AG09319 (cell line): ENCODE measurements at places on chromosomes 2 and 18.

DNA sequence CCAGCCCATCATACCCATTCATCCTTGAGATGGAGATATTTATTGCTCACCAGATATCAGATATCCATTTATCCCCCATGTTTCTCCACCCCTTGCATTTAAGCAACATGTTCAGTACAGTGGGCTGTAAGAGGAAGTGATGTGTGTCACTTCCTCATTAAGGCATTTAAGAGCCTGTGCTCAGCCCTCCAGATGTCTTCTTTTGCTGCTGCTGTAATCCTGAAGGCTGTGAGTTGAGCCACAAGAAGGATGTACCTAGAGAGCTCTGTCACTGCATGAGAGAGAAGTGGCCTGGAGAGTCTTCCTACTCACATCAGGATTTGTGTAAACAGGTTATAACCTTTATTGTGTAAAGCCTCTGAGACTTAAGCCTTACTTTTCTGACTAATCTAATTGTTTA, 151.8 kb upstream of the UNC80 start:
- no peak for DNase-seq

- DNase-seq: no peak
These were observed 603.6 kb downstream of the FBXO15 start for GRCh38 chr18:73544032-73544431.

DNA sequence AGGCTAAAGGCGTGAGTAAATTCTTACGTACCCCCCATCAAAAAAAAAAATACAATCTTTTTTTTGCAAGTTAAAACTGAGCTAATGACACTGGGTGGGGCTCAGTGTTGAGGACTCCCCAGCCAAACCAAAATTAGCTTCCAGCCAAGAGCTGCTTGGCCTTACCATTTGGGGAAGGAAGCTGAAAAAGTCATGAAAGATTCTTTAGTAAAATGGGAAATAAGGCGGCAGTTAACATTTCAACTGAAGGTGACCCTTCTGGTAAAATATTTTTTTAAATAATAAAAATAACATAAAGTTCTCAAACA, 16.4 kb downstream of the SMAD7 start:
- DNase-seq: no peak

DNA sequence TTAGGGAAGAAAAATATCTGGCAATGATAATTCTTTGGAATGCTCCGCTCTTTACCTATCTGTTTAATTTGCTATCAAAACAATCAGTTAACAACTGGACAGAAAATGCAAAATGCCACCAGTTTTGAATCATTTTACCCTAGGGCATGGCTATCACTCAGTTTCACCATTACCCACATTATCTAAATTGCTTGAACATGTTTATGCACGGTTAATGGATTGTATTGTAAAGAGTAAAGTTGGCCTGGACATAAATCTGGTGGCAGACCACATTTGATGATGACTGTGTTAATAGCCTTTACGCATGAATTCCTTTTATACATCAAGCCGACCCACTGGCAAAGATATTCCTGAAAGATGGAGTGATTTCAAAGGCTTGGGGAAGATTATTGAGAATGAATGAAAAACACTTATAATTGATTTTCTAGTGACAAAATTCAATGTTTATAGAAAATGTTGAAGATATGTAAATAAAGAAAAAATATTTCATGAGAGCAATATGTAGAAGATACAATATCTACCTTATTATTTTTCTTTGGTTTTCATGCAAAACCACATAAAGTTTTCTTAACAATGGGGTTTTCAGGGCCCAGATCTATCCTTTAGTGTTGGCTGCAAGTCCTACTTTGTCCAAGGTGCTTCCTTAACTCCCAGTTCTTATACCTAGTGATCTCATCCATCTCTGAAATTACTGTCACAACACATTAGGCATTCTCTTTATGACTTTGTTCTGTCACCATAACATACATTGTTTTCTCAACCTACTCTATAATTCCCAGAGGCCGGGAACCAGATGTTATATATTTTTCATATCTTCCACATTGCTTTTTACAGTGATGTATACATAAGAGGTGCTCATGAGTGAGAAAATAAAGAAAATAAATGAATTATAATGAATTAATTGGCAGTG, 265.1 kb downstream of the RIT2 start:
- DNase-seq: no peak

DNA sequence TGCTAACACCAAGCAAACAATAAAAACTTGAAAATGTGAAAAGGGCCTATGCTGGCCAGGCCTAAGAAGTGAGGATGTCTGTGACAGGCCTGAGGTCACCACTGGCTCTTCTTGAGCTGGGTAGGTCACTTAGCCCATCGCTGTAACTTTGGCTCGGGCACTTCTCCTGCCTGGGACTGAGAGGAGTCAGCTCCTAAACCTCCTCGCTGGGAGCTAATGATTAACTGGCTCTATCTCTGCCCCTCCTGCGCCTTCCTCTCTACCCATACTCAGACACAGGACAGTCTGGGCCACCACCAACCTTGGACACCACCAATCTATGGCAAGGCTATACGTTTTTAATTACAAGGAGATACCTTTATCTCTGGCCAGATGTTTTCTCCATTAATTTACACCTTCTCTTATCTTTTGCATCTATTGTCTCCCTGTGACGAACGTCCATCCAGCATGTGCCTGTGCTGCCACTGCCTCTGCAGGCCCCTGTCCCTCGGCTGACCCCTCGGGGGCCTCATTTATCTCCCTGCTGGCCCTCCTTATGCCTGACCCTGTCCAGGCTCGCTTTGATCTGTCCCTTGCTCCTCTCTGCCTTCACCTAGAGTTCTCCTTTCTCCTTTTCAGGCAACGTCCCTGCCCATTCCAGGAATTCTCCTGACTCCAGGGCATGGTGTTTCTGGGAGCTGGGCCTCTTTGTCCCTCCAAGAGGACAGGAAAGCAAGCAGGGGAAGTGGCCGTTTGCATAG, 149.1 kb upstream of the GATA6 start:
- no peak for DNase-seq

DNA sequence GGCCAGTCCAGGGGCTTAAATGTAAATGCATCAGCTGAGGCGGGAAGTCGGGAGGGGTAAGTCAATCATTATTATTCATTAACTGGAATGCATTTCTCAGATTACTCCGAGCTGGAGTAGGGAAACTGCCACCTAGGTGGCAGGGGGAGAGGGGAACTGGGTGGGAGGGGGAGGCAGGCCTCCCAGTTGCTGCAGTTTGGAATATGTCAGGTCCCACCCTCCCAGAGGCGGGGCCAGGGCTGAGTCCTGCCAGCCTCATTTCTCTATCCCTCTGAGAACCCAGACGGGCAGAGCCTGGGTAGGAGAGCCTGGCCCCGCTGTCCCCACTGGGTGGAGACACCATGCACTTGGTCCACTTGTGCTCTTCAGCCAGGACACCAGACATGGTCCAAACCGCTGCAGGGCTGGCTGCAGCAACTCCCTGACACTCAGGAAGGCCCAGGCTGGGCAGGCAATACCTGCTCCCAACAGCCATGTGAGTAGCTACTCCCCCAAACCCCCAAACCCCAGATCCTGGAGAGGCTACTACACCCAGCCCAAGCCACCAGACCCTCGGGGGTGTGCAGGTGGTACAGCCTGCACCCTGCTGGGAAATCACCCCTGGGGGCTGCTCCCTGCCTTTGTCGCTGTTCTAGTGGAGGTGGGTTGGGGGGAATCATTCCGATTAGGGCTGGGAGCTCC, at the start of gene GPBAR1:
TSS of gene GPBAR1 (plus strand) at position 274 of the 681 bp plus-strand sequence. CDS start 1,710 bp downstream, outside the sequence.
- DNase-seq: no peak

GRCh38 chr18:79393635-79394533, 1.8 kb upstream of the NFATC1 start:
- DNase-seq: peak; percentile 67

DNA sequence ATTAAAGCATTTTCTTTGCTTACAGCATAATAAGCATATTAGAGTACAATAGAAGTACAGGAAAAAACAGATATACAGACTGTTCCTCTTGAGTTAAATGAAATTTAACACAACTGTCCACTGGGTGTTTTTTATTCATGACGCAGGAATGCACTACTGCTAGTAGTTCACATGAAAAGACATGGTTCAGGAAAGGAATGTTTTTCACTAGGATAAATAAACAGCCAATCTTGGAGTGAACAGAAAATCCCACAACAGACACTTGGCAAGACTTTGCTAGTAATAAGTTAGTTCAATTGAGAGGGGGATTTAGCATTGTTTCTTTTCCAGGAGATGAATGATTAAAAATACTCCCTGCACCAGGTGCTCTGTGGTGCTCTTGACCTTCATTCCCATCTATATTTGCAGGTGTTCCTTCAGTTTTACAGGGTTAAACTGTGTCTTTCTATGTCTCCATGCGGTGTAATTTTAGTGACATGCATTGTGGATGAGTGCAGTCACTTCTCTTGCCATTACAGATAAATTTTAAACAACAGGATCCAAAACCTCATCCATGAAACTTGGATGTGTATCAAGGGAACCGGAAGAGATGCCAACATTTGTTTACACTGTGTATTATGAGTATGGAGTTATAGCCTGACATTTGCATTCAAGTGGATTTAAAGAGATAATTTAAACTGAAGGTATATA, 796.6 kb downstream of the DSC3 start:
- DNase-seq: no peak

GRCh38 chr2:172792711-172793110, 57.1 kb downstream of the RAPGEF4 start:
- DNase-seq: no peak

DNA sequence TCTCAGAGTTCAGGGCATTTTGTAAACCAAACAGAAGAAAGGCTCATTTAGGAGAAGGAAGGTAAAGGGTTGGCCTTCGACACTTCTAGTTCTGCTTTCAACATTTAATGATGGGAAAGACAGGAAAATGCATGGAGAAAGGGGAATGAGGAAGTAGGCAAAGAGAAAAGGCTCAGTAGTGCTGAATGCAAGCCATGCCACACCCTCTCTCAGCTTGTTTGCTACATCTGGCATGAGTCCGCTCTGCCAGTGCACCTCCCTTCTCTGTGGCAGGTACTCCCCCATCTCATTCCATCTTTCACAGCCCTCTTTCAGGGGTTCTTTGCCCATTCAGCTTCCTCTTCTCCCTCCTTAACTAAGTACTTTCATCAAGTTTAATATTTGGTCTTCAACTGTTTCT, 120.9 kb upstream of the ITGB6 start:
- DNase-seq: no peak

- DNase-seq: no peak
These were observed 15.1 kb upstream of the DYNC2LI1 start for GRCh38 chr2:43758739-43759138.

DNA sequence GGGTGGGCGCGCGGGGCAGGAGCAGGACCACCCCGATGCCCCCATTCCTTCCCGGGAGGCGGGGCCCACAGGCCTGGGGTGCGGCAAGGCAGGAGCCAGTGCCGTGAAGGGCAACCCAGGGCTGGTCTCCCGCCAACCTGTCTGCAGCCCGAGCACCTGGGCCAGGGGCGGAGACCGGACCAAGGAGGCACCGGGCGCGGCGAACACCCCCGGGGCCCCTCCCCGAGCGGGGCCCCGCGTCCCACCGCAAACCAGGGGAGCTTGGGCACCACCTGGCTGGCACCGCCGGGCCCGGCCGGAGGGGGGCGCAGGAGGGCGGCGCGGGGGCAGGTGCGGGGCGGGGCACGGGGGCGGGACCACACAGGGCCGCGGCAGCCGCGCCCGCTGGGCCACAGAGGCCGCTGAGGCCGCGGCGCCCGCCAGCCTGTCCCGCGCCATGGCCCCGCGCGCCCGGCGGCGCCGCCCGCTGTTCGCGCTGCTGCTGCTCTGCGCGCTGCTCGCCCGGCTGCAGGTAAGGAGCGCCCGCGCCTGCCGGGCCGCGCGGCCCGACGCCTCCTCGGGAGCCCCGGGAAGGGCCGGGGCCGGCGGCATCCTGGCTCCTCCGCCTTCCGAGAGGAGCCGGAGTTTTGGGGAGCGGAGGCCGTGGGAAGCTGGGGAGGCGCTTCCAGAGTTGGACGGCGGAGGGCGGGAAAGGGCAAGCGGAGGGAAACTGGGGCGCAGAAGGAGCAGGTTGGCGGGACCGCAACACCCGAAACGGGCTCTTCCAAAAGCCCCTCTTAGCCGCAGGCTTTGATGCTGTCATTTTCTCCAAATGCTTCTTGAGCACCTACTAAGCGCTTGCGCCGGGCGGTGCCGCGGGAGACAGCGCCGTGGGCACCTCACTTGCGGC, at the start of gene TNFRSF11A:
TSS of gene TNFRSF11A (plus strand) at position 394 of the 889 bp plus-strand sequence. CDS start at position 437, 43 bp downstream.
- DNase-seq: no peak
